ENCODE measurements at places on chromosomes 7 and 10. TPM values are rescaled to one million over a fixed set of nuclear protein-coding genes. Genes with fewer than 3 reads are reported as not detected.

The RBP3 gene
- not detected for total RNA-seq

The CAMK1D gene
- total RNA-seq = 31.2 TPM

The FLNC gene
- total RNA-seq = 72.3 TPM

The SLC16A12 gene
- total RNA-seq = 2.6 TPM

The PAPOLB gene
- total RNA-seq = not detected

The ABLIM1 gene
- total RNA-seq = 13.5 TPM

Measured in chondrocyte (in vitro differentiated cells).